ENCODE measurements at places on chromosomes 11 and 22. TPM values are rescaled to one million over a fixed set of nuclear protein-coding genes. Genes with fewer than 3 reads are reported as not detected.
A peak's percentile ranks its signal among the peaks of the same experiment; 100 is the strongest.

The HEPN1 gene
- not detected for total RNA-seq

The CHRDL2 gene
- total RNA-seq = not detected

The SLC22A9 gene
- not detected for total RNA-seq

The MEI1 gene
- total RNA-seq = 36.9 TPM

DNA sequence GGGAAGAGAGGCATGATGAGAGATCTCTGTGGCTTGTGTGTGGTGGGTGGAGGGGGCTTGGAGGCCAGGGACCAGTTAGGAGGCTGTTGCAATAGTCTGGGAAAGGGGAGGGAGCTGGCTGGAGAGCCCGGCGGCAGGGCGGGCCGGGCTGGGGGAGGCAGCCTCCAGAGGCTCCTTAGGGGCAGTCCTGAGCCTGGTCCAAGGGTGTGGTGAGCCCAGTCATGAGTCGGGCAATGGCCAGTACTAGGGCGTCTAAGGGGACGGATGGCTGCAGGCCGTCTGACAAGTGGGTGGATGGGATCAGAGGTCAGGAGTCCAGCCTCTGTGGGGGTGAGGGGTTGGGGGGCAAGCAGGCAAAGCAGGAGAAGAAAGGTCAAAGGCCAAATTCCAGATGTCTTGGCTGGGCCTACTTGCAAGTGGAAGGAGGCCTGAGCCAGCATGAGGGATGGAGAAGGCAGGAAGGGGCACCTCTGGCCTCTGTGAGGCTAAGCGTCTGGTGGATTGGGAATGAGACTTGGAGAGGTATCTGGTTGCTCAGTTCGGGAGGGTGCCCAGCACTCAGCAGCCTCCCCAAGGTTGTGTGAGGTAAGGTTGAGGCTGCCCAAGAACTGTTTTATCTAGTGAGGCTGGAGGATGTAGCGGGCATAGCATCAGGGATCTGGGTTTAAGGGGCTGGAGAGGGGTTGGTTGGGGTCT lies 6.0 kb upstream of the CD248 start:
- no peak for DNase-seq

- peak; percentile 77 for DNase-seq
Observed at GRCh38 chr11:10792385-10793068, 16.2 kb downstream of the EIF4G2 start.

DNA sequence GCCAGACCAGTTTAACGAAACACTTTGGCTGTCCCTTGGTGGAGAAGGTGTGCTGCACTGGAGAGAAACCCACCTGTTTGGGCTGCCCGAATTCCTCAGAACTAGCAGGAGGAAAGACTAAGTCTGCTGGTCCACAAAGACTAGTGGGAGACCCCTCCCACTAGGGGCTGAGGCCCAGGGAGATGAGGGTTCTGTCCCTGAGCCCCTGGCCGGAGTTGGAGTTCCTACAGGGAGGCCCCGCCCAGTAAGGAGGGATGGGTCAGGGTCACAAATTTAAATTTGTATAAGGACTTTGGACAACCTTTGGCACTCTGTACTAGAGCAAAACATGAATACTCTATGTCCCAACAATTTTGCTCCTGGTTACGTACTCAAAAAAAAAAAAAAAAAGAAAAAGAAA lies 200.8 kb upstream of the C11orf87 start:
- no peak for DNase-seq

DNA sequence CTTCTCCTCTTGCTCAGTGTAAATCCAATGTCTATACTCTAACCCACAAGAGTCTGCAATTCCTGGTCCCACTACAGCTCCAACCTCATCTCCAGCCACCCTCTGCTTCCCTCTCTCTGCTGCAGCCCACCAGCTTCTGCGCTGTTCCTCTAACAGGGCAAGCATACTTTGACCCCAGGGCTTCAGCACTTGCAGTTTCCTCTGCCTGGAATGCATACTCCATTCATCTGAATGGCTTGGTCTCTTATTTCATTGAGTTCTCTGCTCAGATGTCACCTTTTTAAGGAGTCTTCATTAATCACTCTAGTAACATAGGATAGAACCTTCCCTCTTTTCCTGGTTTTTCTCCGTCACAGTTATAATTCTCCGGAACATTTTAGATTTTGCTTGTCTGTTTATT lies 141.6 kb downstream of the BUD13 start:
- DNase-seq = no peak

GRCh38 chr22:37999640-38000272 lies 15.4 kb upstream of the SOX10 start:
- DNase-seq = no peak

- no peak for DNase-seq
Observed at GRCh38 chr11:18527512-18527911, 770 bp upstream of the TSG101 start.

All from activated naive CD4-positive, alpha-beta T cell treated with anti-CD3 and anti-CD28 coated beads, Interleukin-2, amount 50 U/mL, for 72 hours (primary cell).